NCI-H524 (cell line): ENCODE measurements at places on chromosomes 12 and 14.
A peak's percentile ranks its signal among the peaks of the same experiment; 100 is the strongest.

DNA sequence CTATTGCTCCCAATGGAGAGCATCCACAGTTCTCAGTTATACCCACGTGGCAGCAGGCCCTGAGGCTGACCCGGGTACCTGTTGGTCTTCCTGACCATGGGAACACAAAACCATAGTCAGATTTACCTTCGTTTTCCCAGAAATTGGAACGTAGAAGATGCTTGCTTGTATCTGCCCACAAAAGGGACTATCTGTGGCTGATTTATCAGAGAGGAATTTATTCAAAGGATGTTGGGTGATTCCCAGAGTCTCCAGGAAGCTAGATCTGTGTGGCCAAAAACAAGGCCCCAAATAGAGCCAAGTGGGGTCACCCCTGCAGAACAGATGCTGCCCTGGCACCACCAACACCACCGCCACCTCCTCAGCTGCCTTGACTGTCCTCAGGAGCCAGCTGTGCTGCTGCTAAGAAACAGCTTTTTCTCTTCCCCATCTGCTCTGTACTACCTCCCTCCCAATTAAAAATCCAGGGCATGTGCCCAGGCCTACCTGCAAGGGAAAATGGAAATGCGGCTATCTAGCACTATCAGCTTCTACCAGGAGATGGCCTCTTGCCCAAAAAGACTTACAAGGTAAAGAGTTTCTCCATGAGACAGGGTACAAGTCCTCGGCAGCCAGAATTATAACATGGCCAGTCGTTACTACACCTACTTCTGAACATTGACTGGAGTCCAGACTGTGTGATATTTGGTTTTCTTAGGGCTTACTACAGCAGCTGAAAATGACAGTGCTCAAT lies 128.6 kb upstream of the PLEKHG7 start:
- peak; percentile 84 for DNase-seq

GRCh38 chr12:12714276-12715021 lies 2.7 kb upstream of the CDKN1B start:
- peak; percentile 50 for DNase-seq

- peak; percentile 90 for DNase-seq
These were observed 15.5 kb upstream of the KRR1 start for GRCh38 chr12:75526655-75527511.

- DNase-seq: peak; percentile 26
These were observed 63.3 kb upstream of the HSPB8 start for GRCh38 chr12:119115296-119115905.

- no peak for DNase-seq
These were observed 13.1 kb upstream of the ESPL1 start for GRCh38 chr12:53254816-53255545.

DNA sequence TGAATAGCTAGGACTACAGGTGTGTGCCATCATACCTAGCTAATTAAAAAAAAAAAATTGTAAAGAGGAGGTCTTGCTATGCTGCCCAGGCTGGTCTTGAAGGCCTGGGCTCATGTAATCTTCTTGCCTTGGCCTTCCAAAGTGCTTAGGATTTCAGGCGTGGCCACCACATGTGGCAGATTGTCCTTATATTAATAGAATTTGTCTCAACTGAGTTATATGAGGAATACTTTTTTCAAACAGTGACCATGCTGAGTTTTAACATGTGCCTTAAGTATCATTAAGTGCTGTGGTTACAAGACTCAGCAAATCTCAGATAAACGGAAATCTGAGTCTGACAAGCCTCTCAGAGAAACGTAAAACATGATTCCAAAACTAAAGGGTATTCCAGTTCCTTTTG lies 83.2 kb upstream of the FERMT2 start:
- DNase-seq: no peak
